Neuronal stem cell (in vitro differentiated cells): ENCODE measurements at places on chromosomes 4 and X.

DNA sequence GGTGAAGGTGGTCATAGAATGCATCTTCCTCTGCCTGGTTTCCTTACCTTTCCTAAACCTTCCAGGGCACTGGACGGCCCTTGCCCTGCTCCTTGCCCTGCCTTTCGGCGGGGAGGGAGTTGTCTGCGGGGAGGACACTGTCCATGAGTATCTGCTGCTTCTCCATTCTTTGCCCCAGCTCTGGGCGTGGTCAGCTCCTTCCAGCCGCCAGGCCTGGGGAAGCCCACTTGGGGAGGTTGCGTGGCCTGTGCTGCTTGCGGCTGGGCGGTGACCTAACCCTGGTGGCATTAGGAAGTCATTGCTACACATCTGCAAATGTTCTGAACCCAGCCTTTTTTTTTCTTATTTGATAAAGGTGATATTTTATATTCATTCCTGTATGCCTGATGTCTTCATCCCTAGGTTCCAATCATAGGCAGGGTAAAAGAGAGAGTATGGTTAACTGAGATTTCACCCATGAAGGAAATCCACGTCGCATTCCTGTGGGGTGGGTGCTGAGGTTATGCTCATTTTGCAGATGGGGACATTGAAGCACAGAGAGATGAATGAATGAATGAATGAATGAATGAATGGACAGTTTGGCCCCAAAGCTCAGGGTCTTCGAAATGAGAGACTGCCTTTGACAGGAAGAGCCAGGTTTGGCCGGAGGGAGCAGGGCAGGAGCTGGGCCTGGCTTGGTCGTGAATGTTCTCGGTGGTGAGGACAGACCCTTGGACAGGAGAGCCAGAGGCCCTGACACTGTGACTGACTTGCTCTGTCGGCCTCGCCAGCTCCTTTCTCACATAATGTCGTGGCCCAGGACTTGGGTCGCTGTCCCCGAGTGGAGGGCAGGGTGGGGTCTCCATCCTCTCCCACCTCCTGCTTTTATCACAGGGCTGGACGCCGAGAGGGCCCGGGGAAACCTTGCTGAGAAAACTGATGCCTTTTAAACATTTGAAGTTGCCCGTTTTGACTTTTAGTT lies 57.8 kb upstream of the GPR78 start:
- DNase-seq: no peak

DNA sequence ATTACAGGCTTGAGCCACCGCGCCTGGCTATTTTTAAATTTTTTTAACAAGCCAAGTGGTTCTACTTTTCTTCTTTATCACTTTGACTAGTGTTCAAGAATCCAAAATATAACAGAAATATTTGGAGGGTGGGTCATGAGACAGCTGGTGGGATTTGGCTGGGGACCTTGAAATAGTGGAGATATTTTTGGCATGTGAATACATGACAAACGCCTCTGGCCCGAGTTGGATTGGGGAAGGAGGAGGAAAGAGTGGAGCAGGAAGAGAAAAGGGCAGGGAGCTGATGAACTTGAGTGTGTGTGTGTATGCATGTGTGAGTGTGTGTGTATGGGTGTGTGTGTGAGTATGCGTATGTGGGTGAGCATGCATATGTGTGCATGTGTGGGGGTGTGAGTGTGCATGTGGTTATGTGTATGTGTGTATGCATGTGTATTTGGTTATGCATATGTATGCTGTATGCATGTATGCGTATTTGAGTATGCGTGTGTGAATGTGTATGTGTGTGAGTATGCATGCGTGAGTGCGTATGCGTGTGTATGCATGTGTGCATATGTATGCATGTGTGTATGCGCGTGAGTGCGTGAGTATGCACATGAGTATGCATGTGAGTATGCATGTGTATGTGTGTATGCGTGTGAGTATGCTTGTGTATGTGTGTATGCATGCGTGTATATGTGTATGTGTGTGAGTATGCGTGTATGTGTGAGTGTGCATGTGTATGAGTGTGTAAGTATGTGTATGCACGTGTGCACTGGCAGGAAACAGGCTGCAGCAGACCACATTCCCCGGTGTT lies 49.6 kb downstream of the JADE1 start:
- no peak for DNase-seq

DNA sequence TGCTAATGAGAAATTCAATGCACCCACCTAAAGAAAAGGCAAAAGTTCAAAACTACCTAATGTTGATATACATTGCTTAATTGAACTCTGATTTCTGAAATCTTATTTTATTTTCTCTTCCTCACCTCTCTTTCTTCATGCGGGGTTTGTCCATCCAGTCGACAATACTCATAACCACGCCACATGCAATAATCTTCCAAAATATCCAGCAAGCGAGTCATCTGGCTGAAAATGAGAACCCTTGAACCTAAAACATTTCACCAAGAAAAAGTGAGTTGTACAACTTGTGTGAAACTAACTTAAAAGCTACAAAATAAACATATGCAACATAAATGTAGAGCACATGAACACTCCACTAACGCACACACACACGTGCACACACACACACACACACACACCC lies 26.7 kb downstream of the SMARCA1 start:
- no peak for DNase-seq

- no peak for DNase-seq
These were observed 9.0 kb upstream of the GLOD5 start for GRCh38 chrX:48752498-48752897.

DNA sequence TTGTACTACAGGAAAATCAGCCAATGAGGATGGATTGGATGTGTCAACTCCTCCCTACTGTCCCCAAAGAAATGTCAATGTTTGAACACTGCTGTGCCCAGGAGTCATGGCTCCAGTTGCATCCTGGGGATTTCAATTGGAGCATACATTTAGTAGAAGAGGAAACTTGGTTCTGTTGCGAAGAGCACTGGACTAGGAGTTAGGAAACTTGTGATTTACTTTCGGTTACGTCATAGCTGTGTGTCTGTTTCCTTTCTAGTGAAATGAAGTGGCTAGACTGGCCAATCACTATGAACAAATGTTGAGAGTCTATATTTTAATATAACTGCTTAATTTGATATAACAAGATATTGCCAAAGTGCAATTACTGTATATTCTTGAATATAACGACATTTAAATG lies 35.2 kb downstream of the ARL9 start:
- DNase-seq: no peak

DNA sequence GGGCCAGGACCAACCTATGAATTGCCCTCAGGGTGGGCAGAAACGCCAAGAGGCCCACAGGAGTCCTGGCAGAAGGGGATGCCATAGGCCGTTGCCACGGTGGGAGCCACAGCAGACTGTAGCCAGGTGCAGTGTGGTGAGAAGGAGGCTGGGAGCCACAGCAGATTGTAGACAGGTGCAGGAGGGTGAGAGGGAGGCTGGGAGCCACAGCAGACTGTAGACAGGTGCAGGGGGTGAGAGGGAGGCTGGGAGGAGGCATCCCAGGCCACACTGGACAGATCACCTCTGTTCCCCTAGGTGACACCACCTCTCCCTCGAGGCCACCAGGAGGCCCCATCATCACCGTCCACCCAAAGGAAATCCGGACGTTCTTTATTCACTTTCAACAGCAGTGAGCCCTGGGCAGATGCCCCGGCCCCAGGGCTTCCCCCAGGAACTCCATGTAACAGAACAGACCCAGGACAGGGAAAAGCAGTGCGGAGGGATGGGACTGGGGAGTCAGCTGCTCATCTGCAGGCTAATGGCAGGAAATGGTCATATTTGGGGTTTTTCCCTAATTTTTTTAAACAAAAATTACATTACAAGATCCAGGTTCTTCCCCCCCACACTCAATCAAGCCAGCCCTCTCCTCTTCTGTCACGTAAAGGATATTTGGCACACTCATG lies 19.5 kb upstream of the MRFAP1 start:
- no peak for DNase-seq

DNA sequence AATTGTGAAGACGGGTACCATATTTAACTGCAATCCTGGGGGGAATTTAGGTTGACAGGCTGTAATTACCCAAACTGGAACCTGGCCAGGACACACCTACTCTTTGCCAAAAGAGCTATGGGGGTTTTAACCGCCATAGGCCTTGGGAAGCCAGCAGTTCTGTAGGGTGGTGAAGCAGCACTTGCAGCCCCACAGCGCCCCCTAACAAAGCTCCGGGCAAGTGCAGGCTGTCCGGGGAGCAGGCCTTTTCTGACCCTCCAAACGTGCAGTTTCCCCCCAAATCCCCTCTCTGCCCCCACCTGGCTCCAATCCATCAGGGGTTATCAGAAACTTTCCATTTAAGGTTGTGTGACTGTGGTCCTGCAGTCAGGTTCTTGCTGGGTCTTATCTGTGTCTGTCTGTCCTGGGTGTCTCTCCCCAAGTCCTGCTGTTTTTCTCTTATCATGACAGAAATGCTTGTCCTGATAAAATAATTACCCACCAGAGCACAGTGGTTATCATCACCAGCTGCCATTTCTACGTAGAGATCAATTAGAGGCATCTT lies 350.9 kb downstream of the MID1IP1 start:
- peak; percentile 18 for DNase-seq

DNA sequence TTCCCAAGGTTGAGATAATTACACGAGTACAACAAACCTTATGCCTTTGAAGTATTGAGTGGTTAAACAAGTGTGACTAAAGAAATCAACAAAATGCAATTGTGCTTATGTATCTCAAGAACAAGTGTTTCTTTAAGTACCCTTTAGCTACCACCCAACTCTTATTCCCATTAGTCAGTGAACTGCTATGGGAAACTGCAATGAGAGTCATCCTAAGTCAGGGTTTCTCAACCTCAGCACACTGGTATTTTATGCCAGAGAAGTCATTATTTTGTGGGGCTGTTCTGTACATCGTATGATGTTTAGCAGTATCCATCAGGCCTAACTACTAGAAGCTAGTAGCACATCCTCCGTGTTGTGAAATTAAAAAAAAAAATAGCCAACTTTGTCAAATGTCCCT lies 549.1 kb upstream of the BOD1L1 start:
- DNase-seq: no peak

GRCh38 chrX:49166914-49167739 lies 4.6 kb downstream of the MAGIX start:
- DNase-seq: no peak

DNA sequence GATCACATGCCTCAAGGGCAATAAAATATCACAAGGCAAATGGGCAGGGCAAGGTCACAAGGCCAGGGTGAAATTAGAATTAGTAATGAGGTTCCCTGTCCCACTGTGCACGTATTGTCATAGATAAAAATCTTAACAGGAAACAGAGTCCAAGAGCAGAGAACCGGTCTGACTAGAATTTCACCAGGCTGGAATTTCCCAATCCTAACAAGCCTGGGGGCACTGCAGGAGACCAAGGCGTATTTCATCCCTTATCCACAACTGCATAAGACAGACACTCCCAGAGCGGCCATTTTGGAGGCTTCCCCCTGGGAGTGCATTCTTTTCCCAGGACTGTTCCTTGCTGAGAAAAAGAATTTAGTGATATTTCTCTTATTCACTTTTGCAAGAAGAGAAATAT lies 25.9 kb upstream of the PRDM5 start:
- DNase-seq: no peak

DNA sequence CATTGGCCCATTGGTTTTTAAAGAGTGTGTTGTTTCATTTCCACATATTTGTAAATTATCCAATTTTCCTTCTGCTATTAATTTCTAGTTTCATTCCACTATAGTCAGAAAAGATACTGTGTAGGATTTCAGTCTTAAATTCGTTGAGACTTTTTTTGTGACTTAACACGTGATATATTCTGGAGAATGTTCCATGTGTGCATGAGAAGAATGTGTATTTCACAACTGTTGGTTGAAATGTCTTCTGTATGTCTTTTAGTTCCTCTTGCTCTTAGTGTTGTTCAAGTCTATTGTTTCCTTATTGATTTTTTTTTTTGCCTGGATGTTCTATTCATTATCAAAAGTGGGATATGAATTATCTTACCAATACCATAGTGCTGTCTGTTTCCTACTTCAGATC lies 606.9 kb downstream of the RPA4 start:
- no peak for DNase-seq

DNA sequence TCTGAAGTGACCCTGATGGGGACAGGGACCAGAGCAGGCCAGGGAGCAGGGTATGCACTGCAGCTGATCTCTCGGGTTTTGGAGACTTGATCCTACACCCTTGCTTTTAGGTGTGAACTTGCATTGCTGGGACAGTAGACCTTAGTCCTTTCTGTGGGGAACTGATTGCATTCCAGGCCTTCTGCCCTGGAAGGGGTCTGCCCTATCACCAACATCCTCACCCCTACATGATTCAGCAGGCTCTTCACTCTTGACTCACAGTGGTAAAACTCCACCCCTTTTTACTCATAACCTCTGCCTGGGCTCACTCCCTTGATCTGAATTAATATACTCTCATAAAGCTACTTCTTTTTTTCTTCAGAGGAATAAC lies 6.6 kb upstream of the DDX60L start:
- DNase-seq: no peak

DNA sequence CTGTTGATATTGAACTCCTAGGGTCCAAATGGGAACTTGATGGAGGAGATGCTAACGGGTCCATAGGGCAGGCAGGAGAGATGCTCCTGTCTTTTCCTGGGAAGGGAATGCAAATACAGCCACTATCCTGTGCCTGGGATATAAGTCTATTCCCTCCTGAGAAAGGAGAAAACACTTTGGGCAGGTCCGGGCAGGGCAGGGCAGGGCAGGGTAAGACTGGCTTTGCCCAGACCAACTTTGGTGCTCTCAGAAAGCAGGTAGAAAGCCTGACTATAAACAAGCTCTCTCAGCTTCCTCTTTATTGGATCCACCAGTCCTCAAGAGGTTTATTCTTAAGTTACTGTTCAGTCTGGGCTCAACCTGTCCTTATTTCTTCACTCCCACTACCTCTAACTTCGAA lies 232.3 kb downstream of the PTTG2 start:
- no peak for DNase-seq

- no peak for DNase-seq
These were observed 66.7 kb downstream of the CNKSR2 start for GRCh38 chrX:21440911-21441310.

- no peak for DNase-seq
These were observed 29.5 kb downstream of the EGFL6 start for GRCh38 chrX:13598877-13599276.

- DNase-seq: no peak
These were observed 106.0 kb upstream of the GRXCR1 start for GRCh38 chr4:42786350-42787078.

- DNase-seq: no peak
These were observed 44.2 kb upstream of the SCRG1 start for GRCh38 chr4:173443121-173443520.

GRCh38 chrX:106742805-106743204 lies 16.3 kb downstream of the RNF128 start:
- no peak for DNase-seq

DNA sequence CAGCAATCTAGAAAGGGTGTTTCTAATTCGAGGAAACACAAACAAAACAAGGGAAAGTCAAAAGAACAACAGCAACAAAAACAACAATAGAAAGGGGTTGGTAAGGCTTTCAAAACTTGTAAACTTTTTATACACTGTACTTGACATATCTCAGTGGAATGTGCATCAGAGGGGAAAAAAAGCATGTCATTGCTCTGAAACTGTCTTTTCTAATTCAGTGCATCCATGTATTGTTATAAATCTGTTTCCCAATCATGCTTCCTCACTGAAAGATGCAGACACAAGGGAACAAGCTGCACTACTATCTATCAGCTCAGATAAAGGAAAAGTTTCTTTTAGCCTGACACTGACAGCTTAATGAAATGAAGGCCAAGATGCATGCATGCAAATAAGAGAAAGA lies 44.2 kb upstream of the PCDH18 start:
- no peak for DNase-seq

GRCh38 chr4:105652286-105652888 lies 56.1 kb downstream of the INTS12 start:
- no peak for DNase-seq

- no peak for DNase-seq
These were observed 47.5 kb downstream of the TBC1D14 start for GRCh38 chr4:6957148-6957520.

- no peak for DNase-seq
These were observed 136.6 kb downstream of the PDGFRA start for GRCh38 chr4:54365691-54366090.
